ENCODE measurements at places on chromosomes 5 and 9. TPM values are rescaled to one million over a fixed set of nuclear protein-coding genes. Genes with fewer than 3 reads are reported as not detected.
A peak's percentile ranks its signal among the peaks of the same experiment; 100 is the strongest.

DNA sequence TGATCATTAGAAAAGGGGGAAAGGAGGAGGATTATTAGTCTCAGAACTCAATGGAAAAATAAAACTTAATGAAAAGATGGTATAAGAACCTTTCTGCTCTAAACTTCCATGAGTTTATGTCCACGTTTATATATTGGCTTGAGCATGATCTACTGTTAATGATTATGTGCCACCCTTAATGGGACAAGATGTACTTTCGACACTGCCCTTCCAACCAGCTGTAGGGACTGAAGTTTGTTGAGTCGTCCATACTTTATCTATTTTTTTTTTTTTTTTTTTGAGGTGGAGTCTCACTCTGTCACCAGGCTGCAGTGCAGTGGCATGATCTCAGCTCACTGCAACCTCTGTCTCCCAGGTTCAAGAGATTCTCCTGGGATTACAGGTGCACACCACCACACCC is 25.0 kb upstream of the GABRP start:
- DNase-seq = no peak

DNA sequence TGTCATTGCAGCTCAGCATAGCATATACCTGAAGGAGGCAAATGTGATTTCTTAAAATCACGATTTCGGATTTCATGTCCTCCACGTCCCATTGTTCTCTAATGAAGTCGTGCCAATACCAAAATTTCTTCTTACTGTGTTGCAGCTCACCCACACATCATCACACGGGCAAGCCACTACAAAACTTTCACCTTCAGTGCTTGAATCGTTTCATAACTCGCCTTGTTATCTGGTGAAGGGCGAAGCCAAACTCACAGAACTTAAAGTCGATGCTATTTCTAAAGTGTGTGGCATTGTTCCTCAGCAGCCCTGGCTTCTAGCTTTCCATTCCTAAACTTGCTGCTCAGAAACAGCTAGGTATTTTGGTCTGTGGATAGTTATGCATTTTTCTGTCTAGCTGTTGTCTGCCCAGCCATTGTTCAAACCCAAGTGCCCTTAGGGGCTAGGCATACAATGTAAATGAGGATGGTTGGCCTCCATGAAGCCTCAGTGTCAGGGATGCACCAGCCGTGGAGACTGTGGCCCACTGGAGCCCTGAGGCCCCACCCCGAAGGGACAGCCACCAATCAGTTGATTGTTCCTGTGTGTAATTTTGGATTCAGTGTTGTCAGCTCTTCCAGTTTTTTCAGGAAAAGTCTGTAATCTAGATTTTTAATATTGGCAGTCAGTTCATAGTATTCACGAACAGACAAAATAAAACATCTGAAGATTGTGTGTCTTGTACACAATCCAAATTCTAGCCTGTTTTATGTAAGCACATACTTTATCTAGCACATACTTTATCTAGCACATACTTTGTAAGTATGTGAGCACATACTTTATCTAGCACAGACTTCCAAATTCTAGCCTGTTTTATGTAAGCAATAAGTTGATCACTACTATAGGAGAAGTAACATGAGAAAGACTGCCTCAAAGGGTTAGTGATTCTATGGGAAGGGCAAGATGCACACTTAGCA is 112.8 kb downstream of the DAPK1 start:
- DNase-seq = no peak

- DNase-seq = no peak
Measured at GRCh38 chr9:17315341-17315740, 180.5 kb downstream of the CNTLN start.

DNA sequence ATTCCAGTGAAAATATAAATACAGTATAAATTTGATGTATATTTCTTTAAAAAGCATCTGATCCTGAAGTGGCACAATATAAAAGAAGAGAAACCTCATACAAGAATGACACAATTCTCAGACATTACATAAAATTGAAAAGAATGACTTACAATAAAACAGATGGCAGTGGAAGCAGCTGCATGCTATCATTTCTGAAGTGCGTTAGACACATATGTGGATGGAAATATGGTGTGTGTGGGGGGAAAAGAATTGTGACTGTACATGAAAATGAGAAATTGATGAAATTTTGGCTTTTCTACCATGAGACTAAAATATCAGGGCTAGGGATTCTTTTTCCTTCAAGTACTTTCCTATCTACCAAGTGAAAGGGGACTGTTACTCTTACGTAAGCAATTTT is 45.9 kb upstream of the CDH18 start:
- no peak for DNase-seq

DNA sequence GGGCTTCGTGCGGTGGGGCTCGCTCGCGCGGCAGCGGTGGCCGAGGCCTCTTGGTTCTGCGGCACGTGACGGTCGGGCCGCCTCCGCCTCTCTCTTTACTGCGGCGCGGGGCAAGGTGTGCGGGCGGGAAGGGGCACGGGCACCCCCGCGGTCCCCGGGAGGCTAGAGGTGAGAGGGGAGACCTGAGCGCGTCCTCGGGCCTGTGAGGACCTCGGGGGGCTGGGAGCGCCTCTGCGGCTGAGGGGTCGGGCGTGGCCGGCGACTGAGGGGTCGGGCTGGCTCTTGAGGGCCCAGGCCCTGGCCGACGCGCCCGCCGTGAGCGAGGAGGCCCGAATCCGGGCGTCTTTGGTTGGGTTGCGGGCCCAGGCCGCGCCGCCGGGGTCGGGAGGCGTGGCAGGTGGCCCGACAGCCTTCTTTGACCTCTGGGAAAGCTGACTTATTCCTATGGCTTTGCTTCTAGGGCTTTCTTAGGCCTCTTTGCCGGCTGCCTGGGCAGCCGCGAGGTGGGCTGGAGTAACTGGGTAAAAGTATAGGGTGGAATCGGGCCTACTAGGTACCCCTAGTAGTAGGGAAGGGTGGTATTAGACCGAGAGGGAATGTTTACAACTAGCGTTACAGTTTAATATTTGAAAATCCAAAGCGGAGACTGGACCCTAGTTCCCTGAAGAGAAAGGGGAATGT is at the start of gene CANX:
Gene CANX (plus strand): TSS at position 33 of the 681 bp plus-strand sequence. CDS start 6,715 bp downstream, outside the sequence.
- DNase-seq = no peak

- peak; percentile 49 for DNase-seq
Measured at GRCh38 chr5:147949711-147950573, 43.6 kb upstream of the C5orf46 start.

DNA sequence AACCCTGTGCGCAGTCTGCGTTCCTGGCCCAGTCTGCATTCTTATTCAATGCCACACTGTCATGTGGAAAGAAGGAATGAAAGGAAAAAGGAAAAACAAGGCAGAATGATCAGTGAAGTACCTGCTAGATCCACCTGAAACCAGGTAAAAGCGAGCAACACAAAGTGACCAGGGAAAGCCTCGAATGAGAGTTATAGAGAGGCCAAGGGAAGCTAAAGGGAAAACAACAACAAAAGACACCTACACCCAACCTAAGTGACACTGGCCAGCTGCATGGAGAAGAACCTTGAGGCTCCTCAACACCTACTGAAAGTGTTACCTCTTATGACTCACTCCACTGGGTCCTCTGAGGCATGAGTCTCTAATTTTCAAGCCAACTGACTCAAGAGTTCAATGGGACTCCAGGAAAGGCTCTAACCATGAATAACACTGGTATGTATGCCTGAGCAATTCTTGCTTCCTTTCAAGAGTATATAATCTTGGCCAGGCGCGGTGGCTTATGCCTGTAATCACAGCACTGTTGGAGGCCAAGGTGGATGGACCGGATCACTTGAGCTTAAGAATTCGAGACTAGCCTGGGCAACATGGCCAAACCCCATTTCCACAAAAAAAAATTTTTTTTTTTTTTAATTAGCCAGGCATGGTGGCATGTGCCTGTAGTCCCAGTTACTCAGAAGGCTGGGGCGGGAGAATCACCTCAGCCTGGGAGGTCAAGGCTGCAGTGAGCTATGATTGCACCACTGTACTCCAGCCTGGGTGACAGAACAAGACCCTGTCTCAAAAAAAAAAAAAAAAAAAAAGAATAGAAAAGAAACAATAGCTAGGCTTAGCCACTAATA is 29.0 kb downstream of the MTMR12 start:
- DNase-seq = no peak

DNA sequence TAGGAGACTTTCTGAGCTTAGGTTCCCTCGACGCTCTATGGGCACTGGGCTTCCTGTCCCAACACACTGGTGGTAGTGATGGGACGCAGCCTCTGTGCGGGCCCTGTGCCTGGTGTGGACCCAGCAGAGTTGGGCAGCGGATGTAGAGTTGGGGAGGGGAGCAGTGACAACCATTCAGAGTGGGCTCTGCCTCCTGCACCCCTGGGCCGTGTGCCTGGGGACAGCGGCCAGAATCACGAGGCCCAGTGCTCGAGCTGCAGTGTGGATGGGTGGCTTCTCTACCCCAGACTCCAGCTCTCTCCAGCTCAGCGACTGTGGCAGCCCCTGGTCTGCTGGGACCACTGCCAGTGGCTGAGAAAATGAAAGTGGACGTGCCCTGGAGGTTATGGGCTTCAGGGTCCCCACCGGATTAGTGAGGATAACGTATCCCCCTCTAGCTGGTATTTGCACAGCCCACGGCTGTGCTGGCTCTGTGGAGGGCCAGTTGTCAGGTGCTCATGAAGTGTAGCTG is 18.6 kb downstream of the RXRA start:
- DNase-seq = no peak

GRCh38 chr9:115694014-115694413 is 459.6 kb upstream of the PAPPA start:
- peak; percentile 73 for DNase-seq

Gene C9
- not detected for total RNA-seq

GRCh38 chr9:90905822-90906221 is 104.2 kb downstream of the SYK start:
- no peak for DNase-seq

Gene HACD4
- total RNA-seq = 1.2 TPM

Gene ALDH1B1
- 44.0 TPM for total RNA-seq

Gene JAKMIP2
- 8.2 TPM for total RNA-seq

- peak; percentile 9 for DNase-seq
Measured at GRCh38 chr5:69032009-69032408, 61.8 kb upstream of the SLC30A5 start.

GRCh38 chr5:177382423-177383029 is 1.7 kb upstream of the SLC34A1 start:
- peak; percentile 59 for DNase-seq

- DNase-seq = no peak
Measured at GRCh38 chr5:170619869-170620268, 116.0 kb downstream of the KCNIP1 start.

GRCh38 chr5:180652346-180652745 is 2.9 kb upstream of the FLT4 start:
- no peak for DNase-seq

DNA sequence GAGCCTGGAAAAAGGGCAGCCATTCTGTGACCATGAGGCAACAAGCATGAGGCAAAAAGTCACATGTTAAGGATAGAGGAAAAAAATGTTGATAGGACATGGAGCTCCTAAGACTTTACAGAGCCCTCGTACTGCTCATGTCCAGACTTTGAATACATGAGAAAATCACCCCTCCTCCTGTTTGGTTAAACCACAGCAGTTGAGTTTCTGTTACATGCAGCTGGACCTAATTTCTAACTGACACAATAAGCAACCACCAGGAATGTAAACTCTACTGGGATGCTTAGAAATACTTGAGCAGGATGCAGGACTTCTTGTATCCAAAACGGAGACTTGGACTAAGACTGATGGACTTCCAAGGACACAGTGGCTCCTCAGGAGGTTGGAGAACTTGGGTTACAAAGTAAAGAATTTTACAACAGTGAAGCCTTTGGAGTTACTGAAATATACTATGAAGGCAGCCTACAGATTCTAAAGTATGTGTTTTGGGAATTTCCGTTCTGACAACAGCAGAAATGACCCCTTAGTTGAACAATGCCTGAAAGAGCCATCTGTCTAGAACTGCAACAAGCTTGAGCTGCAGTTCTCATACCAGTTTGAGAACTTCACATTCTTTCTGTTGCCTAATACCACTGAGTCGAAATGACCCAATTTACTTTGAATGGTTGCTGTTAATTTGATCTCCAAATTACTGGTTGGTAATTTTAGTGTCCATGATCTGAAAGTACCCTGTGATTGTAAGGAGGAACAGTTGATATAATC is 268.9 kb downstream of the PIK3R1 start:
- DNase-seq = no peak

GRCh38 chr9:137161558-137162486 is 8.0 kb downstream of the LRRC26 start:
- DNase-seq = no peak

Gene HMMR
- total RNA-seq = 144 TPM

DNA sequence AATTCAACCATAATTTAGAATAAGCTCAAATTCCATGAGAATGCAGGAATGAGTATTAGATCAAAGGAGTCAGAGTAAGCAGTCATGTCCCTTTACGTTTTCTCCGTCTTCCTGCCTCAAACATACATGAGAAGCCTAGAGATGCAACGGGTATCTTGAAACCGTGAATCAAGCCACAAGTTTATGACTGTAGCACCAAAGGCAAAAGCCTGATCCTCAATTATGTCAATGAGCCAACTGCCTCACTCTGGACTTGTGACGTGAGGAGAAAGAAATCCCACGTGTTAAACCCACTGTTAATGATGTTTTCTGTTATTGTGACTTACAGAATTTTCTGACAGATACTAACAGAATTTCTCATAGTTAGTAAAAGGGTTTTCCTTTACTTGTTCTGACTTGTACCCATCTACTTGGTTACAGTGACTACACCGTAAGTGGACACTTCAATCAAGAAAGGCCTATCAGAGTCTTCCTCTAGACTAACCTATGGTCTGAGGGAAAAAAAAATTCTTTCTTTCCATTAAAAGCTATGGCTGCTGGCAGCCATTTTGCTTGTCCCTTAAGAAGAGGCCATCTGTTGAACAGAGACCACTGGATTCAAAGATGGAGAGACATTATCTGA is 35.3 kb upstream of the HK3 start:
- DNase-seq = no peak

- peak; percentile 75 for DNase-seq
Measured at GRCh38 chr5:136891175-136891972, 526.0 kb upstream of the TRPC7 start.

DNA sequence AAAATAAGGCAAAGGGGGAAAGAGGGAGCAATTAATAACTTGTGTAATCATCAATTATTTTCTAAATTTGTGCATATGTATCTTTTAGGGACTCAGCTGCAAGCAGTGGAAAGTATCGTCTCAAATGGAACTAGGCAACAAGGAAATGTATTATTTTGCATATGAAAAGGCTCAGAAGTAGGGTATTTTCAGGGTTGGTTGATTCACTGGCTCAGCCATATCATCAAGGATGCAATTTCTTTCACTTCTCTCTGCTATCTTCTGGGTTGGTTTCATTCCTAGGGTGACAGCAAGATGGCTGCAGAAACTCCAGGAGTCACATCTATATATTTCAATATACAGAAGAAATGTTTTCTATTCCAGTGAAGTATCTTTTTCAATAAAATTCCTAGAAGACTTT is 509.8 kb downstream of the DMAC1 start:
- DNase-seq = no peak

Gene C6
- not detected for total RNA-seq

DNA sequence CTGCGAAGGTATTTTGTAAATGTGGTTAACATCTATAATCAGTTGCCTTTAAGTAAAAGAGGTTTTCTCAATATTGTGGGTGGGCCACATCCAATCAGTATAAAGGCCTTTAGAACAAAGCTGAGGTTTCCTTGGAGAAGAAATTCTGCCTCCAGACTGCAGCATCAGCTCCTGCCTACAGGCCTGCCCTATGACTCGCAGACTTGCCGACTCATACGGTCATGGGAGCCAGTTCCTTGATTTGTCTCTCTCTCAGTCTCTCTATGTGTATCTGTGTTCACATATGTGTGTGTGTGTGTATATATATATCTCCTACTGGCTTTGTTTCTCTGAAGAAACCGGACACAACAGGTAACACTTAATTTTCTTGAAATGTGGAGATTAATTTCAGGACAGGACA is 45.3 kb downstream of the SLC36A1 start:
- no peak for DNase-seq

Gene FRMD3
- total RNA-seq = 1.8 TPM

GRCh38 chr9:120242116-120242811 is 337.7 kb downstream of the CDK5RAP2 start:
- DNase-seq = no peak

All from neural progenitor cell (in vitro differentiated cells).